ENCODE measurements at places on chromosomes 12 and 14.

DNA sequence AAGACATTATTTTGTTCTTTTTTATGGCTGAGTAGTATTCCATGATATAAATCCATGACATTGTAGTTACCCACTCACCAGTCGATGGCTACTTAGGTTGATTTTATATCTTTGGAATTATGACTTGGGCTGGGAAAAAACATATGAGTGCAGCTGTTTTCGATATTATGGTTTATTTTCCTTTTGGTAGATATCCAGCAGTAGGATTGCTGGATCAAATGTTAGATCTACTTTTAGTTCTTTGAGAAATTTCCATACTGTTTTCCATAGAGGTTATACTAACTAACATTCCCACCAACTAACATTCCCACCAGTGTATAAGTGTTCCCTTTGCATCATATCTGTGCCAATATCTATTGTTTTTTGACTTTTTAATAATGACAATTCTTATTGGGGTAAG is 29.9 kb upstream of the PTPRR start:
- DNase-seq, result no peak

- no peak for DNase-seq
These were observed 232.9 kb upstream of the TMTC1 start for GRCh38 chr12:30016540-30017055.

DNA sequence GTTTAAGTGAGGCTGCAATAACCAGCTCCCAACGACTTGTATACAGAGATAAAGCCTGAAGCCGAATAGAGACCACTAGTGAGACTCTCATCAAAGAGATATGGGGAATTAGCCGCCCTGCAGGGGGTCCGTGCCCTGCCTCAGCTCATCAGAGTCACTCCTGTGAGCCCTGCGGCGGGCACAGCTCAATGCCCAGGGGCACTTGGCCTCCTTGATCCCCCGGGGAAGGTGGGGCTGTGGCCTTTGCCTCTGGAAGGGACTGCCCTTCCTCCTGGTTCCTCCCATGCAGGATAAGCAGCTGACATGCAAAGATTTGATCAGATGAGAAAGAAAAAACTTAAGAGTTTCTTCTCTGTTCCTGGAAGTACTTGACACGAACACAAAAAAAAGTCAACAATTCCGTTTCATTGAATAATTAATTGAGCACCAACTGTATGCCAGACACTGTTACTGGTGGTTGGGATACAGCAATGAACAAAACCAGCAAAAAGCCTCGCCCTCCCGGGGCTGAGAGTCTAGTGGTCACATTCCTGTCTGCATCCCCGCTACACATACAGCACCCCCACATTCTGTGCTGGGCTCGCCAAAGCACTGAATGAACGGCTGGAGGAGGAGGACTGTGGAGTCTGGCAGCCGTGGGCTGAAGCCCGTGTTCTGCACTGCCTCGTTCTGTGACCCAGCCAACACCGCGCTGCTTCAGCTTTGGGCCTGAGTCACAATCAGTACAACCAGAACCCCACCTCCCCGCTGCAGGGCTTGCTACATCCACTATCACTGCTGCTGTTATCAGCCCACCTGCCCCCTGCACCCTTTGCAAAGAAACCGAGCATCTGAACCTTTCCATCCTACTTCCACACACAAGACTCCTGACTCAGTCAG is 10.3 kb downstream of the TTC7B start:
- DNase-seq, result no peak

- no peak for DNase-seq
These were observed 875 bp downstream of the MFAP5 start for GRCh38 chr12:8661751-8662150.

DNA sequence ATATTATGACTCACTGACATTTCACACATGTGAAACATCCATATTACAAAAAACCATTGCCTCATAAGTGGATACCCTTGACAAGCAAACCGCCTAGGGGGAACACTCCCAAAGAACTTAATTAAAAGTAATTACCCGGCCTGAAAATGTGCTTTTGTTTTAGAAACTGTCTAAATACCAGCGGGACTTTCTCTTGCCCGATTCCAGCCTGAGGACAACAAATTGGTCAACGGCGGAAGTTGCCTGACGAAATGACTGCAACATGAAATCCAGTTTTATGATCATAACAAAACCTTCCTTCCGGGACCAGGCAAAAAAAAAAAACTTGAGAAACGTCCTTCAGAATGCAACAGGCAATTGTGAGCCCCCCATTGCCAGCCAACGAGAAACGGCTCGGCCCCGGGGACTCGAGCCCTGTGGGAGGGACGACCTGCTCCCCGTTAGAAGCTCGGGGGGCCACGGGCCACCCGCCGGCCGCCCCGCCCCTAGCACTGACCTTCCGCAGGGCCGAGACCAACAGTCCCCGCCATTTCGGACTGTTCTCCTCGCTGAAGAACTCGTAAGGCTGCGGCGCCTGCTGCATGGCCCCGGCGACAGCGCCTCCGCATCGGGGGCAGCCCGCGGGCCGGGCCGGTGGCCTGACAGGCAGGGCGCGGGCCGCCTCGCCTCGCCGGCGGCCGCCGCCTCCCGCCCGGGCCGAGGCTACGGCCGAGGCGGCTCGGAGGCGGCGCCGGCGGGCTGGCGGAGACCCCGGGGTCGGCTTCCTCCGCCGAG is 490 bp downstream of the SOS2 start:
- DNase-seq, result no peak

GRCh38 chr12:23757541-23757962 is 191.9 kb downstream of the SOX5 start:
- DNase-seq, result no peak

- DNase-seq, result no peak
These were observed 10.9 kb upstream of the SALL2 start for GRCh38 chr14:21537090-21537424.

GRCh38 chr14:31263485-31264133 is 56.0 kb upstream of the HECTD1 start:
- no peak for DNase-seq

DNA sequence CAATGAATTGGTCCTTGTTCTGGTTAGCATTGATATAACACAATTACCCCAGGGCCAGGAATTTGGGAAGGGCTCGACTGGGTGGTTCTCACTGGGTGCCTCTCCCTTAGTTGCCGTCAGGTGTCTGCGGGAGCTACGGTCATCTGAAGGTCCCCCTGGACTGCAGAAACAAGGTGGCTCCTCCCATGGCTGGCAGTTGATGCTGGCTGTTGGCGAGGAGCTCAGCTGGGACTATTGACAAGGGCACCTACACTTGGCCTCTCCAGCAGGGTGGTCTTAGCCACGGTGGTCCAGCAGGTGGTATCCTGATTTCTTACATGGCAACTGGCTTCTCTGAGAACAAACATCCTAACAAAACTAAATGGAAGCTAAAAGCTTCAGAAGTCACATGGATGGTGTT is 41.0 kb upstream of the RGS6 start:
- no peak for DNase-seq

- DNase-seq, result no peak
These were observed 165.3 kb downstream of the DICER1 start for GRCh38 chr14:94992046-94992445.

DNA sequence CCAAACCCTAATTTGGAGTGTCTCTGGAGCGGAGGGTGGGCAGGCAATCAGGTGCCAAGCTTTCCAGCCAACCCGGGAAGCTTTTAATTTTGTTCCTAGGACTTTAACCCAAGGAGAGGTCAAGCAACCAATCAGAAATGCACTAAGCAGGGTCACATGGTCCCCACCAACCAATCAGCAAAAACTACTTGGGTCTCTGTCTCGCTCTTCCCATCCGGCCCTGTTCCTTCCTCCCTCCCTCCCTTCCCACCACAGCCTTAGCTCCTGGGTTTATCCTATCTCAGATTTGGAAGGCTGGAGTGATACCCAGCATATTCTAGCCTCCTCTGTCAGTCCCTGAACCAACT is 7.3 kb downstream of the HOXC5 start:
- DNase-seq, result no peak

DNA sequence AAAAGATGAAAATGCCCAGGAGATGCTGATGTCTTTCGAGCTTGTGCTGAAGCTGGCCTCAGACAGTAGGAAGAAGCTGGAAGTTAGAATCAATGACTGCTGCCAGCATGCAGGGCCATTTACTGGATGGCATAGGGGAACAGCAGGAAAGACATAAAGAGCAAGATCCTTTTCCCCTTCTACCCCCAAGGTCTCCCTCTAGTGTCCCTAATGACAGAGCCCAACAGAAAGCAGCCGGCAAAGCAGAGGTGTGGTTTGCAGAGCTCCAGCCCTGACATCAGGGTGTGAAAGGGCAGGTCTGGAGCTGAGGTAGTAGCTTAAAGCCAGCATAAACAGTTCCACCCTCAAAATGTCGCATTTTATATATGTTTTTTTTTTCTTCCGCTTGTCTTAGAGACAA is 1560.7 kb upstream of the TMEM132C start:
- no peak for DNase-seq

GRCh38 chr14:105249182-105250007 is 1.1 kb downstream of the BTBD6 start:
- DNase-seq, result no peak

All from stimulated activated CD8-positive, alpha-beta memory T cell treated with anti-CD3 and anti-CD28 coated beads, Interleukin-15, amount 100 ng/mL, for 1 hour (primary cell).